ENCODE measurements at places on chromosomes 13 and 19.

- DNase-seq = no peak
Measured at GRCh38 chr13:40517486-40518480, 148.7 kb downstream of the FOXO1 start.

DNA sequence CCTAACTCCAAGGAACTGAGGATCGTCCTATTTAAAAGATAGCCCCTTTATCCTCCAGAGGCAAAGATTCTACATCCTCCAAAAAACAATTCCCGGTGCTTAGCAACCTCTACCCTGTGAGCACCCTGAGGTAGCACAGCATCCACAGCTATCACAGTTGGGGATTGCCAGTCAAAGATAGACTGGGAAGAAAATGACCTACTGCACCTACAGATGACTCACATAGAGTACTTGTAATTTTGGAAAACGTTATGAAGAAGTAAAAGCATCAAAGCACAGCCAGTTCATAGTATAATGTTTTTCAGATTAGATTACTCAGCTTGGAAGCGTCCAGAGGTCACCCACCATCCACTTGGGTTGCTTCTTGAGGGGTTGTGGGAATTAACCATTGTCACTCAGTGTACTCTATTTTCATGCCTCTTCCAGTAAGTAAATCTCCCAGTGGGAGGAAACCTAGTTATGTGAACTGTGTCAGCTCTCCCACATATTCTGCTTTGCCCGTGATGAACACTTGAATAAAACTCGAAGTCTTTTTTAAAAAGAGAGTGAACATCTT, 8.9 kb upstream of the FAM124A start:
- DNase-seq = no peak

DNA sequence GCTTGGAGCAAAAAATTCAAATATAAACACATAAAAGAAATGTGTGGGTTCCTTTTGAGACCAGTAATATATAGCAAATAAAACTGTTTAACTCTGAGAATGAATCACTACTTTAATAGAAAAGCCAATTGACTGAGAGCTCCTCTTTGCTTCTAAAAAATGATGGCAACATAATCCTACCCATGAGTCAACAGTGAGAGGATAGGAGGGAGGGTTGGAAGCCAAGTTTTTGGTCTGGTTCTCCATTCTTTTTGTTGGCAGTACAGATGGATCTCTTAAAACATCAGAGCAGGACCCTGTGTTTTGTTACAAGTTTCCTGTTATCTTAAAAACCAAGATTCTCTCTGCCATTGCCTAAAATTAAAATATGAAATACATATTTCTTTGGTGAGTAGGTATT, 50.0 kb upstream of the POSTN start:
- DNase-seq = peak; percentile 31

- no peak for DNase-seq
Measured at GRCh38 chr19:32550666-32551065, 30.3 kb upstream of the PDCD5 start.

- DNase-seq = no peak
Measured at GRCh38 chr13:44974056-44974793, 15.0 kb downstream of the NUFIP1 start.

GRCh38 chr19:38662537-38663155, 15.2 kb downstream of the ACTN4 start:
- no peak for DNase-seq

GRCh38 chr19:10523135-10523636, 5.9 kb upstream of the S1PR5 start:
- DNase-seq = no peak

DNA sequence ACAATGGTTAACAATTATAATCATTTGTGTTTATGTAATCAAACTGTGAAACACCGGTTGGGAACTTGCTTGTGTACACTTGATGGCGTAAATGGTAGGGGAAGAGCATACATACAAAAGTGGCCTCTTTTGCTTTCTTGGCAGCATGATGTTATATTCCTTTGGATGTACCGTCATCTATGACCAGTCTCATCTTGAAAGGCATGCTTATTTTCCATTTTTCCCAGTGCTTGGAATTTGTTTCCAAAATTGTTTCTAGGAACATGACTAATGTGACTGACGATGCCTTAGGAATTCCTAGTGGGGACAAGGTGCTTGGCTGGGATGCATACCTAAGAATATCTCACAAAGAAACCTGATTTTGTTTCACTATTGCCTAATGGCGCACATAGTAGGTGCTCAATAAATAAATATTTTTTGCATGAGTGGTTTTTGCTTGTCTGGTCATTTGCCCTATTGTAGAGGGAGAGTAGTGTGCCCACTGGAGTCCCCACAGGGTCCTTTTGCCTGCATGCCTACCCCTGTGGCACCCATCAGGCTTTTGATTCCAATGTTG, 45.5 kb downstream of the SAE1 start:
- no peak for DNase-seq

GRCh38 chr13:64029343-64030093, 2613.9 kb upstream of the PCDH20 start:
- DNase-seq = no peak

DNA sequence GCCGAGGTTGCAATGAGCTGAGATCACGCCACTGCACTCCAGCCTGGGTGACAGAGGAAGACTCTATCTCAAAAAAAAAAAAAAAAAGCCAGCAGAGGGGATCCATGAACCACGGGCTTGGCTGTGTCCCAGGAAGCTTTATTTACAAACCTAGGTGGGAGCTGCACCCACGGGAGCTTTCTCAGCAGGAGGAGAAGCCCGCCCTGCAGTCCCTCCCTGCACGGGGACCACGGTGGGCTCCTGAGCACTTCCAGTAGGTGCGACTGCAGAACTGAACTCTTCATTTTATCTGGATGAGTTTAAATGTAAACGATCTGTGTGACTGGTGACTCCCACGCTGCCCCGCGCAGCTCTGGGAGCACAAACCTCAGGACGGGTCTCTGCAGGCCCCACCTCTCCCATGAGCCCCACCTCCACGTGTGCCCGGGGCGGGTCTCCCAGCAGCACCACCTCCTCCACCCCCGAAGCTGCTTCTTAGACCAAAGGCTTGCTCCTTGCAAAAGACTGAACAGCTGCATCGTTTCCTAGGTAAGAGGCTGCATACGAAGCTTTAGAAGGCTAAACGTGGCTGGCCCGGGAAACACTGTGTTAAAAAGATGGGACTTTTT, 66.4 kb downstream of the SPACA7 start:
- DNase-seq = no peak

- DNase-seq = no peak
Measured at GRCh38 chr13:40591091-40591490, 75.3 kb downstream of the FOXO1 start.

DNA sequence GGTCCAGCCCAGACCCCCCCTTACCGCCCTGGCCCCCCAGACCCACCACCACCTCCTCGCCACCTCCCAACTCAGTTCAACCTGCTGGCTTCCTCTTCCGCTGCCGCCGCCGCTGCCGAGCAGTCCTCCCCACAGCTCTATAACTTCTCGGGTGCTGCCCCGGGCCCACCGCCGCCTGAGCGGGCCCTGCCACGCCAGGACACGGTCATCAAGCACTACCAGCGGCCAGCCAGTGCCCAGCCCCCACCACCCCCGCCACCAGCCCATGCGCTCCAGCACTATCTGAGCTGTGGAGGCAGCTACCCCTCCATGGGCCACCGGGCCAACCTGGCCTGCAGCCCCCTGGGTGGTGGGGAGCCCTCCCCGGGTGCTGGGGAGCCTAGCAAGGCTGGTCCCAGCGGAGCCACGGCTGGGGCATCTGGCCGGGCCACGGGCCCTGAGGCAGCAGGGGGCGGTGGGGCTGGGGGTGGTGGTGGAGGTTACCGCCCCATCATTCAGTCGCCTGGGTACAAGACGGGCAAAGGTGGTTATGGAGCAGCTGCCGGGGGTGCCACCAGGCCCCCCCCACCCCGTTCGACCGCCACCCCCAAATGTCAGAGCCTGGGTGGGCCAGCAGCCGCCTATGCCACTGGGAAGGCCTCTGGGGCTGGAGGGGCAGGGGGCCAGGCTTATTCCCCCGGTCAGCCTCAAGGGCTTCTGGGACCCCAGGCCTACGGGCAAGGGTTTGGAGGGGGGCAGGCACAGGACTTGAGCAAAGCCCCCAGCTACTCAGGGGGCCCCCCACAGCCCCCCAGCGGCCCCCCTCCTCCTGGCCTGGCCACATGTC, 4.2 kb downstream of the PRR12 start:
- DNase-seq = no peak

DNA sequence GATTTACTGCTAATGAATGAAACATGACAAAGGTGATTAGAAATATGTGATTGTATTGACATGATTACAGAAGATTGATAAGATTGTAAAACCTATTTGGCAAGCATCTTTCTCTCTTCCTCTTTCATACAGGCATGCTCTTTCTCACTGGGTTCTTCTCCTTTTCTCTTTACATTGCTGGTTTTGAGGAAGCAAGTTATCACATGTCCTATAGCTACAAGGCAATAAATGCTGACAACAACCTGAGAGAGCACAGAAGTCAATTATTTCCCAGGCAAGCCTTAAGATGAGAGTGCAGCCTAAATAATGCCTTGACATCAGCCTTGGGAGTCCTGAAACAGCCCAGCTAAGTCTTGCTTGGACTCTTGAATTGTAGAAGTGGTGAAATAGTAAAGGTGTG, 875.0 kb downstream of the SLITRK1 start:
- DNase-seq = no peak

GRCh38 chr19:44909775-44910174, 4.2 kb downstream of the APOE start:
- no peak for DNase-seq

- DNase-seq = no peak
Measured at GRCh38 chr13:105159841-105160240, 1375.6 kb downstream of the EFNB2 start.

DNA sequence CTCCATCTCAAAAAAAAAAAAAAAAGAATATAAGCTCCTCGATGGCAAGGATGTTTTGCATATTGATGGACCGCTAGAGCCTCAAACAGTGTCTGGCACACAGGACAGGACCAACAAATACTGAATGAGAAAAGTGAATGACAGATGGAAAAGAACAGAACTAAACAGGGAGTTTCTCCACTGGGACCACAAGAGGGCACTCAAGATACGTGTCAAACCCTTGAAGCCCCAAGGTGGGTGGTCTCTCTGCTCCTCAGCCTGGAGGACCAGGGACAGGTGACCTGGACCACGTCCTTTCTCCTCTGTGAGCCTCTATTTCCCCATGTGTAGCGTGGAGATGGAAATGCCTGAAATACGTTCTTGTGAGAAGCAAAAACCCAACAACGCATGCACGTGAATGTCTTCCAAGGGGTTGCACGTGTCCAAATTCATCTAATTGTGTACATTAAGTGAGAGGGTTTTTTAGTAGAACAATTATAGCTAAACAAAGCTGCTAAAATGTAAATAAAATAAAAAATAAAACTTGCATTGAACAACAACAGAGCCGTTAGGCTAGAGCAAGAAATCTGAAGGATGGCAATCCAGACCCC, 5.7 kb upstream of the CDC42EP5 start:
- DNase-seq = no peak

DNA sequence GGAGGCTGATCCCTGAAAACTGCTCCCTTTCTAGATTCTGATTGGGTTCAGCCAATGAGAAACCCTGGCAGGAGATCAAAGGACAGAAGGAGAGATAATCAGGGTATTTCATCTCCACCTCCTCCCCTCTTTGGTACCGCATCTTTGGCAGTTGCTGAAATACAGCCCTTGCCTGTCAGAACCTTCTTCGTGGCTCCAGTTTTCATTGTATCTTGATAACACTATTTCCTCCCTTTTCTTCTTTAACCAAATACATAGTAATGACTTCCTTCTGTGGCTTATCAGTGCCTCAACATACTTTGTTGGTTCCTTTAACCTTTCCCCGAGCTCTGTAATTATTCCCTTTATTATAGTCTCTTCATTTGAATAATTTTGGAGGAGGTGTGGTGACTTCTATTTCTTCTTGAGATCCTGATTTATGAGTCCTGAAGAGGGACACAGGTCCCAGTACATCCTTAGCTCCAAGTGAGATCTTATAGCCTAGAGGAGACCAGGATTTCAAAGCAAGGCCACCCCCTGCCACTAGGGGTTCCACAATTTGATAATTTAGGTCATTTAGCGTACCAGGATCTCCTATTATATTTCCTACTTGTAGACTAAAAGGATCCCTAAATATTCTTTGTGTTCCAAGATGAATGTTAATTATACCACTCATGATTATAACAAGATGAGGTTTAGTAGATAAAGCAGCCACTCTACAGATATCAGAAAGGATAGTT, 98.0 kb downstream of the EDNRB start:
- DNase-seq = no peak

DNA sequence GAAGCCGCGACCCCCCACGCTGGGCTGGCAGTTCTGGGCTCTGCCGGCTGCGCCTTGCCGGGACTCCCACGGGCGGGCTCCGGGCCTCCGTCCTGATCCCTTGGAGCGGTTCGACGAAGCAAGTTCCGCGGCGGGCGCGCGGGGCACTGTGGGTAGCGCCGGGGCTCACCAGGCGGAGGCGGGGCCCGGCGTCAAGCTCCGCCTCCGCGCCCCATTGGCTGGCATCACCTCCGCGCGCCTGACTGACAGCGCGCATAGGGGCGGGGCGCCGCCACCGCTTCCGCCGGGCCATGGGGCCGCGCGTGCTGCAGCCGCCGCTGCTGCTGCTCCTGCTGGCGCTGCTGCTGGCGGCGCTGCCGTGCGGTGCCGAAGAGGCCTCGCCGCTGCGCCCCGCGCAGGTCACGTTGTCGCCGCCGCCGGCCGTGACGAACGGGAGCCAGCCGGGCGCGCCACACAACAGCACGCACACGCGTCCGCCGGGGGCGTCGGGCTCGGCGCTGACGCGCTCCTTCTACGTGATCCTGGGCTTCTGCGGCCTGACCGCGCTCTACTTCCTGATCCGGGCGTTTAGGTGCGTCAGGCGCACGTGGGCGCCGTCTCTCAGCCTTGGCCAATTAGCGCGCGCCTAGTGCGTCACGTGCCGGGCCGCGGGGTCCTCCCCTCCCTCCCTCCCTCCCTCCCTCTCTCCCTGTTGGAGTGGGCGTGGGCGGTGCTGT, at the start of gene FAM174C:
Gene FAM174C (plus strand): TSS at position 271 of the 716 bp plus-strand sequence. CDS start 20 bp downstream, at position 291.
- DNase-seq = peak; percentile 87

DNA sequence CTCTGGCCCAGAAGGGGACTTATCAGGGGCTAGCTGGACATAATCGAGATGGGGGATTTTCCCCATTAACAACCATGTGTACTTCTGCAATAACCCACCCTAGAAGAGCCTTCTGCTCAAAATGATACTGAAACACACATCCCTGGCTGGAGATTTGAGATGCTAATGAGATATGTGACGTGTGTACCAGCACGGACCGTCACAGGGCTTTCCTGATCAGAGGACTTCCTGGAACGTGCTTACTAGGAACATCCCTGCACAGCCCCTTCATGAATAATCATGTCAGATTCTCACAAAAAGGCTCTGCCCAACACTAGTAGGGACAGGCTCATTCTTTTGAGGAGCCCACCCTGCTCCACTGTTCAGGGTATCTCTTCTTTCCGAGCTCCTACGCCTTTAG, 6.5 kb upstream of the ERVV-1 start:
- no peak for DNase-seq
